ENCODE measurements at places on chromosomes 5 and 9.

DNA sequence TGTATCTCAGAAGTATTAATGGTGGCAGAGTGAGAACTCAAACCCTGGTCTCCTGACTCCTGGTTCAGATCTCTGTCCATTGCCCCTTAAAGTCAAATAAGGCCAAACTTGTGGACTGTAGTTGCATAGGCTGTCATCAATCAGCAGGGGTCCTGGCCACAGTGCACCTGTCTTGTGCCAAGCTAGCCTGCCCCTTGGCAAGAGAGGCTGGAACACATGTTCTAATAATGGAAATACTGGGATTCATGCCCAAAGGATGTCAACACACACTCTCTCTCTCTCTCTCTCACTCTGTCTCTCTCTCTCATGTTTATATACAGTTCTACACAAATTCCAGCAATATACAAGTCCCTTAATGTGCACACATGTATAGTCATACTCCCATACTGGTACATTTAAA lies 44.3 kb downstream of the GLRA1 start:
- no peak for DNase-seq

- DNase-seq, result no peak
Observed at GRCh38 chr5:123261752-123262151, 161.5 kb downstream of the CEP120 start.

- DNase-seq, result no peak
Observed at GRCh38 chr9:12696931-12697622, 3.9 kb downstream of the TYRP1 start.

- no peak for DNase-seq
Observed at GRCh38 chr5:8192840-8193239, 323.9 kb downstream of the MTRR start.

- DNase-seq, result no peak
Observed at GRCh38 chr5:83577036-83577636, 105.6 kb downstream of the VCAN start.

- DNase-seq, result no peak
Observed at GRCh38 chr5:151038801-151039238, 18.4 kb downstream of the GPX3 start.

DNA sequence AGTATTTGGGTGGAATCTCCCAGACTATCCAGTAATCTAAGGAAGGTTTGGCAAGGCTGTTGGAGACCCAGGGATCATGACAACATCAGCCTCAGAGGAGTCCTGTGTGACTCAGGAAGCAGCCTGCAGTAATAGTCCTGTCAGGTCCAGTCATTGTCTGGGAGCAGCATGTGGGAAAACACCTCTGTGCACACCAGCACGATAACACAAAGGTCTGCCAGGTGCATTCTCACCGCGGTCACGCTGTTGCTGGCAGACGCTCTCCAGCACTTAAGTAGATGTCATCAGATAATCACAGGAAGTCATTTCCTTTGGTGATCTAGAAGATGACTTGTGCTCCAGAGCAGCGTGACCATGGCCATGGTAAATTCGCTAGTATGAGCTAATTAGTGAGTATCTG lies 99.2 kb upstream of the IQGAP2 start:
- no peak for DNase-seq

DNA sequence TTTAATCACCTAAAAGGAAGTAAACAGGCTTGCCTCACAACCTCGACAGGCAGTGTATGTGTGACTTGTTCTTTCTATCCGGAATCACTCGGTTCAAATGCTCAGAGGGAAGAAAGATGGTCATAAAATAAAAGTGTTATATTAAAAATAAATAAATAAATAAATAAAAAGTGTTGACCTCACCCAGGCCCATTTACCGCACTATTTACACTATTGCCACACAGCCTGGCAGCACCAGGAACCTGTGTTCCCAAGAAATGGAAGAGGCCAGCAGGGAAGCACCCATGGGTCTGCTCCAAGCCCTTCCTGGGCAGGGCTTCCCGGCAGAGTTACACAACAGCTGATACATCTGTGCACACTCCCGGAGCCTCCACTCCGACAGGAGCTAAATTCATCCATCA lies 127.9 kb downstream of the EFNA5 start:
- DNase-seq, result no peak

- DNase-seq, result no peak
Observed at GRCh38 chr5:175246889-175247520, 197.0 kb downstream of the DRD1 start.

DNA sequence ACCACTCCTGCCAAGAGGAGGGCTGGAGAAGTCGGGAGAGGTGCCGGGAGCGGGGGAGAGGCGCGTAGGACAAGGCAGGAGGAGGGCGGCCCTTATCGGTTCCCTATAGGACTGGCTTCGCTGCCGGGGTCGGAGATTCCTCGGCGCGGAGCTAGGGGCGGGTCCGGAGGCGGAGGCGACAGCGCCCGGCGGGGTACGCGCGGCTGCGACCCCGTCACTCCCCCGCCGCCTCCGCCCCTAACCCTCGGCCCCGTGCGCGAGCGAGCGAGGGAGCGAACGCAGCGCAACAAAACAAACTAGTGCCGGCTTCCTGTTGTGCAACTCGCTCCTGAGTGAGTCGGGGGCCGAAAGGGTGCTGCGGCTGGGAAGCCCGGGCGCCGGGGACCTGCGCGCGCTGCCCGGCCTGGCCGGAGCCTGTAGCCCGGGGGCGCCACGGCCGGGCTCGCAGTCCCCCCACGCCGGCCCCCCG lies 2.0 kb downstream of the GLIS3 start:
- DNase-seq, result no peak

- DNase-seq, result no peak
Observed at GRCh38 chr9:81489046-81489445, 200.3 kb downstream of the TLE1 start.

DNA sequence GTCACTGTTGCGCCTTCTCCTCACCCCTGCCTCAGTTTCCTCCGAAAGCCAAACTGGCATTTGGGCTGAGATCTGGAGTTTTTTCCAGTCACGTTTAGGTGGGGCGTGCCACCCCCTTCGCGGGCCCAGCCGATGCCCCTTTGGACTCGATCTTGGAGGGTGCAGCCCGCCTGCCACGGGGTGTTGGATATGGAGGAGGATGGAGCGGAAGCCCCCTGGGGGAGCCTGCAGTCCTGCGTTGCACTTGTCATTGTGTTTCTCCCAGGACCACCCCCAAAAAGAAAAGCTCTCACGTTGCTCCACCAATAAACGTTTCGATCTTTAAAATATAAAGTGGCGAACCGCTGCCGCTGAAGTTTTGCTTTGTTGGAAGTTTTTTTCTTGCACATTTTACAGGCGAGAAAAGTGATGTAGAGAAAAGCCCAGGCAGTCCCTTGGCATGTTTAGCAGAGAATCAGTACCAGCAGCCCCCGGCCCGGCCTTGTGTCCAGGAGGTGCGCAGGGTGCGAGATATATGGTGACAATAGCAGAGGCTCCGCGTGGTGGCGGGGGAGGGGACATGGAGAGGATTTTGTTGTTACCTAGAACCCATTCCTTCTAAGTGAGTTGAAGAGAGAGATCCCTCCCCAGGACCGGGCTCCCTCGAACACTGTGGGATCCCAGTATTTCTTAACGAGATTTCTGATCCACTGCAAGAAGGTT lies 681 bp downstream of the F2R start:
- DNase-seq, result no peak

GRCh38 chr5:128402506-128402905 lies 135.5 kb downstream of the FBN2 start:
- DNase-seq, result no peak

DNA sequence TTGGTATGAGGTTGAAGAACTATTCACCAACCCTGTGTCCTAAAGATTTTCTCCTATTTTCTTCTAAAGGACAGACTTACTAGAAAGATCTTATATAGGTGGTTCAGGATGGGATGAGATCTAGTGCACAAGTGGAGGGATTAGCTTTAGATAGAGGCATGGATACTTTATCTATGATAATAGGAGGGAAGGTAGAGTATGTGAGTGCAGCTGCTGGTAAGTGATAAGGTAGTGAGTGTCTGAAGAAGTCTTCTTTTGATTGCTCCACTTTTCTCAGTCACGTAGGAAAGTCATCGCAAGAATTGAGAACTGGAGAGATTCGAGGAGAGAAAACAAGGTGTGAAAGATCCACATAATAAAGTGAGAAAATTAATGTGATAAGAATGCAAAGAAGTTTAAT lies 6.0 kb upstream of the NDUFS4 start:
- DNase-seq, result no peak

DNA sequence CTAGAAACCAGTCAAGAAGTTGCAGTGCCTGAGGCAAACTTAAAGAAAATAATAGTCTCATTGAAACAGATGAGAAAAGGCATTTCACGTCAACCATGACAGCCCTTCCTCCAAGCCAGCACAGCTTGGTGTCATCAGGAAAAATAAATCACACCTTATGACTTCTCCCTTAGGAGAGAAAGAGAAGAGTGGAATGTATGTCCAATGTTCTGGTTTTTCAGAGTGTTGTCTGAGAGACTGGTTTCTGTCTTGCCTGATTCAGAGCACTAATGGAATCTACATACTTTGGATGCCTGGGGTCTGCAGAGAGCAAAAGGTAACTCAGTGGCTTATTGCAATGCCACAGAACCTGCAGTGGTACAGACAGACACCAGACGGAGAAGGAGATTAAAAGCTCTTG lies 105.5 kb upstream of the PDE4D start:
- no peak for DNase-seq

GRCh38 chr5:94802450-94802849 lies 184.0 kb downstream of the SLF1 start:
- DNase-seq, result no peak

GRCh38 chr9:31535651-31536050 lies 848.8 kb upstream of the ACO1 start:
- DNase-seq, result no peak

GRCh38 chr5:172901788-172902496 lies 57.3 kb upstream of the RPL26L1 start:
- DNase-seq, result no peak

DNA sequence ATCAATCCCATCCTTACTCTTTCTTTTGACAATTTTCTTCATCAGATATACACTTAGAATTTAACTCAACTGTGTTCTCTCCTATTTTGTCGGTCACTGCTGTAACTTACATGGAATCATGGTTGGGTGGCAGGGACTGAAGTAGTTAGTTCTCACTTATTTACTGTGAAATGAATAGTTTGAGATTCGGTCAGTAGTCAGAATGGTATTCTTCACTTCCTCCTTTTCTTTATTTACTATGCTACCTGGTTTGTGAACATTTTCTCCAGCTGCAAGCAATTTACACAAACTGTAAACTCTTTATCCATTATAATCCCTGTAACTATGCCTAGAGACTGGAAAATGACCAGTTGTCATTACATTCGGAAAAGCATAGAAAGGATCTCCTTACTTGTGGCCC lies 41.5 kb upstream of the GDNF start:
- DNase-seq, result no peak

- no peak for DNase-seq
Observed at GRCh38 chr5:29382780-29383179, 1810.7 kb upstream of the CDH6 start.

DNA sequence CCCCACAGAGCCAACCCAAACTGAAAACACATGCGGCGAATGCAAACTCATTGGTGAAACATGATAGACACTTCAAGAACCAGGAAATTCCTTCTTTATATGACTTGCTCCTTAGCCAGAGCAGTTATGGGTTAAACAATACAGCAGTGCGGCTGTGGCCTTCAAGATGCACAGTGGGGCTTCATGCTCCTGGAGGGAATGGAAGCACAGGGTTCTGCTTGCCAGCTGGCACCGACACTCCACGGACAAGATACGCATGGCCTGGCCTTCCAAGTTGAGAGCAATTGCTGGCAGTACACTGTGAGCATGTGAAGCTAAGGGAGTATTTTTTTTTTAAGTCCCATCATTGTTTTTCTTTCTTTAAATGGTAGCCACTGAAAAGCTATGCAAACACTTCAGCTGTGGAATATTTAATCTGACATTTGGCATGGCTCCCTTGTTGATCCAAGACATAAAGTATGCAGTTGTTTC lies 451.6 kb upstream of the CD180 start:
- no peak for DNase-seq

DNA sequence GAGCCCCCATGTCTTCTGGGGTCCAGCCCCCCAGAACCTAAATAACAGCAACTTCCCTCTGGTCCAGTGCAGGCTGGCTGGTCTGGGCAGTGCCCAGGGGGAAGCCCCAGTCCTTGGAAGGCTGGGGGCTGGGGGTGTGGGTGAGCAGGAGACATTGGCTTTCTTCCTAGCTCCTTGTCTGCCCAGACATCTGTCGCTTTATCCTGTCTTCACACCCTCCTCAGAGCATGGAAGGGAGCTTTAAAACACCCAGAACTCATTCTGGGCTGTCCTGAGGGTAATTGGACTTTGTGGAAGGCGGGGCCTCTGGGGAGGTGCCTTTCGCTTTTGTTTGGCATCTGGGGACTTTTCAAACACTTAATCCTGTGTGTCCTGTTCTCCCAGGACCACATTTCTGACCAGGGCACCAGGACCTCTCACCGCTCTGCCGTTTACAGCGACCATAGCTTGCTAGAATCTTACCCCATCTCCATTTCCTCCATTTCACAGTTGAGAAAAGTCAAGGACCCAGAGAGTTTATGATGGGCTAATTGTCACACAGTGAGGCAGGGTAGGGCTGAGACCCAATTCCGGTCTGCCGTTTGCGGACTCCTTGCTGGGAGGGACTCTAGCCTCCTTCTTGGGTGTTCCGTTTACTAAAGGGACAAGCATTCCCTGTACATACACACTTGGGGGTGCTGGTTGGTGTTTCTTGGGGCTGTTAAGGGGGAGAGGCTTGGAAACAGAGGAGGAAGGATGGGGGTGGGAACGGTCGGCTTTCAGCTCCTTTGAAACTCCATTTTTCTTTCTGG lies 1.1 kb downstream of the GSN start:
- no peak for DNase-seq

DNA sequence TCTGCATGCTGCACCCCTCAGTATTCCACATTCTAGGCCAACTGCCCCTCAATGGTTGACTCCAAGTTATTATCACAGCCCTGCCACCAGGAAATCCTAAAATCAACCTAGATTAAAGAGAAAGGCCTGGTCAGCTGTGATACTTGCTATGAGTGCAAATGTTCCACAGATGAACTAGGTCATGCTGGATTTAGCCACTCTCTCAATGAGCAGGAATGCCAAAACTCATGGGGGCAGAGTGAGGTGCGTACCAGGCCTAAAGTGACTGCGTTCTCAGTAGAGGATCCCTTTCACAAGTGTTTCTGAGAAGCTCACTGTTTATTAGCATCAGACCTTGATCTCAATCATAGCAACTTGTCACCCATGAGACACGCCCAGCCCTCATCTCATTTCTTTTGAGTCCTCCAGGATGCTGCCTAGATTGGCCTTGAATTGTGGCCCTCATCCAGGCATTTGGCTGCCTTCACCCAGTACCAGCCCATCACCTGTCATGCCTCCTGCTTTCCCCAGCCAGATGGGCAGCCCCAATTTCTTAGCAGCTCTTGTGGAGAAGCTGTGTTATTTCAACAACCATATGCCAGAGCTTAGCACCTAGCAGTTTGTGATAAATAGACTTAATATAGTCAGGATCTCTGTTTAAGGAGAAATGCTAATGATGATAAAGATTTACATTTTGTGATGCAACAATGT lies 383.9 kb downstream of the CTNND2 start:
- no peak for DNase-seq

Measured in NCI-H1436 treated with DMSO at 0.1 percent for 48 hours (cell line).